ENCODE measurements at places on chromosomes 2 and 18.

DNA sequence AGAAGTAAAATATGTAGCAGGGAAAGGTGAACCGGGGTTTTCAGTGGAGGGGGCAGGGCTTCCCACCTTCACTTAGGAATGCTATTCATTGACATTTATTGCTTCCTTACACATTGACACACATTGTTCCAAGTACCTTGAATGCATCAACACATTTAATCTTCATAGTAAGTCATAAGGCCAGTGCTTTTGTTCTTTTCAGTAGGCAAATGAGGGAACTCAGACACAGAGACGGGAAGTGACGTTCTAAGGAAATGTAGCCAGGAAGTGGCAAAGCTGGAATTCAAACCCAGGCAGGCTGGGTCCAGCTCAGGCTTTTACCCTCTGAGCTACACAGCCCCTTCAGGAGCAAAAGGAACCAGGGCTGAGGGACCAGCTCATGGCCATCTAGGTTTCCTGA, 20.7 kb downstream of the BMP10 start:
- no peak for DNase-seq

- DNase-seq = no peak
These were observed 54.7 kb downstream of the UGGT1 start for GRCh38 chr2:128145651-128146050.

GRCh38 chr2:12363138-12363537, 353.6 kb upstream of the TRIB2 start:
- DNase-seq = no peak

GRCh38 chr2:45070113-45070652, 60.9 kb upstream of the SIX2 start:
- DNase-seq = no peak

DNA sequence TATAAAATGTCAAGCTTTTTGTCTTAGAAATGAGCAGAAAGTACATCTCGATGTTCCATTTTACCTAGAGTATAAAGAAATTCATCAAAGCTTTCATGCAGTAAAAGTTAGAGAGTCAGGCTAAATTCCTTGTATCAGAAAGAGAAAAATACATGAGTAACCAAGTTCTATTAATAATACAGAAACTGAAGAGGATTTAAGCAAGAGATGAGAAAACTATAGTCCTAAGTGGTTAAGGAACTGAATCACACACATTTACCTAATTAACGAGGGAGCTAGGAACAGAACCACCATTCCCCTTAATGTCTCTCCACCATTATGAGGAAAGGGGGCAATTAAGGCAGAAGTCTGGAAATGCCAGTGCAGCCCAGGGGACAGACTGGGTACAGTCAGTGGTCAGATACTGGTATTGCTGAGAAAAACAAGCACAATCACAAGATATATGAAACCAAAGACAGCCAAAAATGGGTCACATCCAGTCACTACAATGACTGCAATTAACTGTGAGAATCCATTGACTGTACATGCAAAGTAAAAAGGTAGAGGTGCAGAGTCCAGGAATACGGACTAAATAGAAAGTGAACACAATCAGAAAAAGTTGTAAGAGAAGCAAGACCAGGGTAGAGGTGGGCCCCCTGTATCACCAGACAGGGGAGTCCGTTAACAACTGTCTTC, 23.9 kb downstream of the MAP4K3 start:
- DNase-seq = no peak

GRCh38 chr2:71069376-71069775, 928 bp downstream of the NAGK start:
- no peak for DNase-seq

- no peak for DNase-seq
These were observed 40.7 kb downstream of the INPP4A start for GRCh38 chr2:98485453-98485755.

DNA sequence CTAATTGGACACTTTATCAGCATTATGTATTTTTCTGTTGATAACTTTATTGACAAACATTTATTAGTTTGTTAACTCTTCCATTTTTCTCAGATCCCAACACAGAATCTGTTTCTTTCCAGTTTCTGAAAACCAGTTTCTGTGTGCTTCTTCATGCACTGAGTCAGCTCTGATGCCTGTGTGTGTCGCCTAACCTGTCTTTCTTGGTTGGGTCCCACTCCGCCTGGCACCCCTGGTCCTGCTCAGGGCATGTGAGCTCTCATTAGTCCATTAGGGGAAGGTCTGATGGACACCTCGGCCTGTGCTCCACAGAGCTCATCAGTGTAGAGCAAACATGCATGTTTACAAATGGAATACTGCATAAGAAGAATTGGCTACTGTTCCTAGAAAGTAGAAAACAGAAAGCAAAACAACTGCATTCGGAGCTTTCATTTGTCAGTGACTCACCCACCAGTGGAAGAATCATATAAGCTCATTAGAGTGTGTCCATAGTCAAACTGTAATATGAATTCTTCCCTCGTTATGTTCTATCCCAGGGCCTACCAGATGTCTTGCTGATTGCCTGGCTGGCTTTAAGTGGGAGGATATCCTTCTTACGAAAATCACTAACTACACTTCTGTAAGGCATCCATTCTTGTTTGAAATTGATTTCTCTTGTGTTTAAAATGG, 137.7 kb downstream of the SNTG2 start:
- DNase-seq = no peak

DNA sequence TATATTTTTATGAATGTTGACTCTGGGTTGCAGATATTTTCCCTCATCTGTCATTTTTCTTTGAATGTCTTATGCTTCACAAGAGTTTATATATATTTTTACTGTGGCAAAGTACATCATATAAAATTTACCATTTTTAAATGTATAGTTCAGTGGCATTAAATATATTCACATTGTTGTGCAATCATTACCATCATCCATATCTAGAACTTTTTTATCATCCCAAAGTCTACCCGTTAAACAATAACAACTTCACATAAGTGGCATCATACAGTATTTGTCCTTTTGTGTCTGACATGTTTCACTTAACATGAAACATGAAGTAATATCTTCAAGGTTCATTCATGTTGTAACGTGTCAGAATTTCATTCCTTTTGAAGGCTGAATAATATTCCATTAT, 24.5 kb downstream of the RAB3GAP1 start:
- DNase-seq = no peak

DNA sequence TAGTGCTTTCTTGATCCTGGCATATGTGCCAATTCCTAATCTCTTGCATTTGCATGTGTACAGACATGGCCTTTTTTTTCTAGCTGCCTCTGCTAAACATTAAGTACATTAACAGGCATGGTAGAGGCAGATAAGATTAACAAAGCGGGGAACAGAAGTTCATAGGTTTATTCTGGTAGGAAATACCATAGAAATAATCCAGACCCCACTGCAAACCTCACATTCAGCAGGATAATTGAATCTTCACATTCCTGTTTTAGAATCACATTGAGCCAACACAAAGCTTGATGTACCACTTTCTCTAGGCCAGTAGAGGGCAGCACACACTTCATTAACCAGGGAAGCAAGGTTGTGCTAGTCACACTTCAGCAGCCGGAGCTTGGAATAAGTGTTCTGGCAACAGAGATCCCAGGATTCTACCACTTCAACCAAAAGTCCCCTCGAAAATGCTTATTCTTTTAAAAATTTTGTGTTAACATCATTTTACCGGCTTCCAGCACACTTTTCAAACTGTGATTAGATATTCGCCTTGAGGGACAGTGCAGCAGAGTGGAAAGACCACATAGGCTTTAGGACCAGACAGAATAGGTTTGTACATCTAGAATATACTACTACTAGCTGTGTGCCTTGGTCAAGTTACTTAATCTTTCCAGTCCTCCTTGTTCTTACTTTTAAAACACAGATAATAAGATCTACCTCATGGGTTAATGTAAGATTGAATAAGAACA, 420.2 kb upstream of the CHST9 start:
- DNase-seq = peak; percentile 86

GRCh38 chr2:56231361-56231760, 47.6 kb downstream of the CCDC85A start:
- no peak for DNase-seq

DNA sequence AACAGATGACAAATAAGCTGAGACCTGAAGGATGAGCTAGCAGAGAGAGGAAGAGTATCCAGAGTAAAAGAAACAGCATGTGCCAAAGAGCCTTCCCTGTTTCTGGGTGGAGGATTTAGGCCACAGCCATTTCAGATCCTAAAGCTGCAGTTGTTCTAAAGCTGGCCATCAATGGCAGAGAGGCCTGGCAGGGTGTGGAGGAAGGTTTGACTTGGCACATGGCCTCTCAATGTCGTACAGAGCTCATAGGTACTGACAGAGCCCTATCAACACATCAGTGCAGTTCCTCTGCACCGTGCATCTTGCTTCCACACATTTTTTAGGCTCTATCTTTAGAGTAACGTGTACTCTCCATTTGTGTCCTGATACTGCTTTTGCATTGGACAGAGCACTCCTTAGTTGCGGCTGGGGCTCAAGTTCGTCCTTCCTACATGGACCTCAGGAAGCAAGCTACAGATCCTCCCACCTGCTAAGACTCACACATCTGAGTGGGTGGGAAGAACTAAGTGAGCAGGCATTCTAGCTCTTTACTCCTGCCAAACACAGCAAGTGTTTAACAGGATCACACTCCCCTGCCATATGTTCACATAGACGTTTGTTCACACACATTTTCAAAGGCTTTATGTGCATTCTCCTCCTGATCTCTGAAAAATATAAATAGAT, 3.0 kb upstream of the CHMP3 start:
- DNase-seq = no peak

DNA sequence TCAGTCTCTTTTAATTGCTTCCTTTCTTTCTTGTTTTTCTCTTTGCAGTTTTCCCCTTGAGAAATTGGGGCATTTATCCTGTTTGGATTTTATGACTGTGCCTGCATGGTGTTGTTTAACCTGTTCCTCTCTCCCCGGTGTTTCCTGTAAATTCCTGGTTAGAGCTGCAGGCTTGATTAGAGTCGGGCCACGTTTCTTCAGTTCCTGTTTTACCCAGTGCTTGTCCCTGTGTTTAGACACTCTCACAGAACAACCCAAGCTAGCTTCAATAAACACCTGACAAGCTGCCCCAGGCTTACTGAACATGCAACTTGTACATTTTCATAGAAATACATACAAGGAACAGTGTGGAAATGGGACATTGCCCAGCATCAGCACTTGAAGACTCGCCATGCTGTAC, 53.9 kb downstream of the NGEF start:
- DNase-seq = no peak

DNA sequence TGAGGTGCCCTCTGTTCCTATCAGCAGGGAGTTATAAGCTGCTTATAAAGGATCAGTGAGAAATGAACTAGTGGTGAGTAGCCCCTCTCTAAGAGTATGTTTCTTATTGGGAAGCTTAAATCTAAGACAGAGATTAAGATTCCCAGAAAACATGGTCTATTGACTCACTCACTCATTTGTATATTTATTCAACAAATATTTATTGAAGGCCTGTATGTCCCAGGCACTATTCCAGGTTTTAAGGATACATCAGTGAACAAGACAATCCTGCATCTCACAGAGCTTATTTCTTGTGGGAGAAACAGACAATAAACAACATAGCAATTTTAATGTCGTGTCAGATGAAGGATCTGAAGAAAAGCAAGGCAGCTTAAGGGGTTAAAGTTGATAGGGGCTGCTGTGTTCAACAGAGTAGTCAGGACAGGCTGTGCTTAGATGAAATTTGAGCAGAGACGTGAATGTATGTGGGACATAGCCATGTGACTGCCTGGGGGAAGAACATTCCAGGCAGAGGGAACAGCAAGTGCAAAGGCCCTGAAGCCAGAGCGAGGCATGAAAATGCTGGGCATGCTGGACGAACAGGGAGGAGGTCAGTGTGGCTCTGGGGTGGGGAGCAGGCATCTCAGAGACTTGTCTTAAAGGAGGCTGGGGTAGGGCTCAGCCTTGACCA, 14.8 kb upstream of the PSD4 start:
- DNase-seq = peak; percentile 24

- DNase-seq = no peak
These were observed 166.6 kb downstream of the ACTR3 start for GRCh38 chr2:114056294-114057143.

GRCh38 chr2:67616749-67617148, 219.6 kb downstream of the ETAA1 start:
- peak; percentile 70 for DNase-seq

DNA sequence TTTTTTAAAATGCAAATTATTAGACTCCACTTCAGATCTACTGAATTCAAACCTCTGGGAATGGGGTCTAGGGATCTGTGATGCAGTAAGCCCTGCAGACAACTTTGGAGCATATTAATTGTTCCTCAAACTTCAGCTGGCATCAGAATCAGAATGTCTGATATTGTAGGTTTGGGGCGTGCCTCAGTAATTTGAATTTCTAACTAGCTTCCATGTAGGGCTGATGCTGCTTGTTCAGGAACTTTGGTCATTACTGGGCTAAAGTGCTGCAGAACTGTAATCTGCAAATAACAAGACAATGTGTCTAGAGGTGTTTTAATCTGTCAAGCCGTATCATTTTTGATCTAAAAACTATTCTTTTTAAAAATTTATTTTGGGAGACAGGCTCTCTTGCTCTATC, 1719.7 kb upstream of the PIK3C3 start:
- no peak for DNase-seq

DNA sequence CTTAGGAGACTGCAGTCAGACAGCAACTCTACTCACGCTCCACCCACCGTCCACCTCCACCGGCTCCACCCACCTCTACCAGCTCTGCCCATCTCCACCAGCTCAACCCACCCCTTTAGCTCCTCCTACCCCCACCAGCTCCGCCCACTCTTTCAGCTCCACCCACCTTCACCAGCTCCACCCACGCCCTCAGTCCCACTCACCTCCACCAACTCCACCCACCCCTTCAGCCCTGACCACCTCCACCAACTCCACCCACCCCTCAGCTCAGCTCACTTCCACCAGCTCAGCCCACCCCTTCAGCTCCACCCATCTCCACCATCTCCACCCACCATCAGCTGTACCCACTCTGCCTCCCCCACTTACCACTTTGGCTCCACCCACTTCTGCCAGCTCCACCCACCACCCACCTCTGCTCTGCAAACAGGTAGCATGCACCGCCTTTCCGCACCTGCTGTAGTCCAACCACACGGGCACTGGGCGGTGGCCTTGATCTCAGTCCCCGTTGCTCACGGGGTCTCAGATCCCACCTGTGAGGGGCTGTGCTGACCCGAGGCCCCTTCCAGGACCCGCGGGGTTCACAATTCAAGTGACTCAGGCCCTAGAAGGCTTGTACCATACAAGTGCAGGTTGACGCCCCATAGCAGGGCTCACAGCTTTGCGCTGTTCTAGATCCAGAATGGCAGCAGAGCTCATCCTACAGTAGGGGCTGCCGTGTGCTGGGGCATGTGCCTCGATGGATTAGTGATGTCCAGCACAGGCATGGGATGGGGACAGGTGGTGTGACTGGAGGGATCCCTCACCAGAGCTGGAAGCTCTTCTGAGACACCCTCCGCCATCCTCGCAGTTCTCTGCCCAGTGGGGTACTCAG, 77.2 kb upstream of the OTOS start:
- no peak for DNase-seq

GRCh38 chr2:56210291-56210690, 26.5 kb downstream of the CCDC85A start:
- DNase-seq = no peak

All from lung (tissue), 17 donors.